ENCODE measurements at places on chromosomes 2 and 18.

GRCh38 chr2:205889114-205889513 is 196.9 kb downstream of the INO80D start:
- DNase-seq, result no peak

GRCh38 chr2:160388464-160389263 is 104.9 kb downstream of the RBMS1 start:
- DNase-seq, result no peak

DNA sequence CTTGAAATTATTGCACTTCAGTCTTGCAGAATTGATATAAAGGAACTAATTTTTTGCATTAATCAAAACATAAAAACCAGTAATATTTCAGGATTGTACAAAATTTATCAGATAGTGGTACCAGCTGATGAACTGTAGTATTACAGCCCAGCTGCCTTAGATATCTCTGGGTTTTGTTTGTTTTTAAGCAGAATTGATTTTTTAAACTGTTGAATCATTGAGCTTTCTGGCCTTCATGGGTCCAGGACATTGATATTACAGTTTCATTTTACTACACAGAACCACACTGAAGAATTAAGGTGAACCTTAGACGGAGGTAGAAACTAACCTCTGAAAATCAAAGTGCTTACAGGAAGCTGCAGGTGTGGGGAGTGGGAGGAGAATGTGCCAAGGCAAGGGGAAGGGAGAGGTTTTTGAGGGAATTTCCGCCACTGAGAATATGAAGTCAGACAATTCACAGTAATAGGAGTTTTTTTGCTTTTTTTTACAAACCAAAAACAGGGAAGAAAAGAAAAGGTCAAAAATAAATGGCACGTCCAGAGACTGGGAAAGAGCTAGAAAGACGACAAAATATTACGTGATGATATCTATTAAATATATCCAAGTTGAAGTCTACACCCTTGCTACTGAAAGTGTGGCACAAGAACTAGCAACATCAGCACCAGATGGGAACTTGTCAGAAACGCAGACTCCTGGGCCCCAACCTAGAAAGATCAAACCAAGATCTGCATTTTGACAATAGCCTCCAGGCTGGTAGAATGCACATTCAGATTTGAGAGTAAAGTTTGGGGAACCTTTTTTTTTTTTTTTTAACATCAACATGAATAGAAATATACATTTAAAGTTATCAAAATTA is 40.8 kb upstream of the SPAG16 start:
- no peak for DNase-seq

DNA sequence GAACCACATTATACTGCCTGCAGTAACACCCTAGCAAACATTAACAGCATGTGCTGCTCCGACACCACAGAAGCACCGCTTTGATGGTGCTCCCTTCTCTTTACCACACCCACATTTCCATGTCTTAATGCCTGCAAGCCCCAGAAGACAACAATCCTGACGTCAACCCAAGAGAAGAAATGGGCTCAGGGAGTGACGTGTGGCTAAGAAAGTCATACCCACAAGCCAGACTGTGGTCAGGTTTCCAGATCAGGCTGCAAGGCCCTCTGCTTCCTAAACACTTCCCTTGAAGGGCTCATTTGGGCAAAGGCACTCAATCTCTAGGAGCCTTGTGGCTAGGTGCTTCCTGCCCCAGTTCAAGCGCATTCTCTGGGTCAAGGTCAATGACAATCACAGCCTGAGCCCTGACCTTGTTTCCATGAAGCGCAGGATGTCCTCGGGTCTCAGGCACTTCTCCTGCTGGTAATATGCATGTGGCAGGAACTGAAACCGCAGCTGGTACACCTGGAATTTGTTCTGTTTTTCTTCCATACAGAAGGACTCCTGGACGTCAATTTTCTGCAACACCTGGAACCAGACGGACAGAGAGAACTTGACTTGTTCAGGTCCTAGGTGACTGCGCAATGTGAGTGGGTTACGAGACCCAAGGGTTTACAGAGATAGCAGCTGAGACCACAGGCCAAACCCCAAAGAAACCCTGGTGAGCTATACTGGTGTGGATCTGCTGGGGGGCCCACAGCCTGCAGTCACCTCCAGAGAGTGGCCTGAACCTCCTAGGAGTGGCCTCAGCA is 67.2 kb downstream of the POLR1A start:
- no peak for DNase-seq

GRCh38 chr2:68250196-68250595 is 2.1 kb downstream of the PPP3R1 start:
- no peak for DNase-seq

- DNase-seq, result no peak
Measured at GRCh38 chr18:49166327-49166726, 215.6 kb upstream of the SMAD7 start.

GRCh38 chr2:223052548-223053483 is 826 bp downstream of the KCNE4 start:
- DNase-seq, result no peak

GRCh38 chr2:45699032-45699658 is 47.7 kb downstream of the PRKCE start:
- no peak for DNase-seq

DNA sequence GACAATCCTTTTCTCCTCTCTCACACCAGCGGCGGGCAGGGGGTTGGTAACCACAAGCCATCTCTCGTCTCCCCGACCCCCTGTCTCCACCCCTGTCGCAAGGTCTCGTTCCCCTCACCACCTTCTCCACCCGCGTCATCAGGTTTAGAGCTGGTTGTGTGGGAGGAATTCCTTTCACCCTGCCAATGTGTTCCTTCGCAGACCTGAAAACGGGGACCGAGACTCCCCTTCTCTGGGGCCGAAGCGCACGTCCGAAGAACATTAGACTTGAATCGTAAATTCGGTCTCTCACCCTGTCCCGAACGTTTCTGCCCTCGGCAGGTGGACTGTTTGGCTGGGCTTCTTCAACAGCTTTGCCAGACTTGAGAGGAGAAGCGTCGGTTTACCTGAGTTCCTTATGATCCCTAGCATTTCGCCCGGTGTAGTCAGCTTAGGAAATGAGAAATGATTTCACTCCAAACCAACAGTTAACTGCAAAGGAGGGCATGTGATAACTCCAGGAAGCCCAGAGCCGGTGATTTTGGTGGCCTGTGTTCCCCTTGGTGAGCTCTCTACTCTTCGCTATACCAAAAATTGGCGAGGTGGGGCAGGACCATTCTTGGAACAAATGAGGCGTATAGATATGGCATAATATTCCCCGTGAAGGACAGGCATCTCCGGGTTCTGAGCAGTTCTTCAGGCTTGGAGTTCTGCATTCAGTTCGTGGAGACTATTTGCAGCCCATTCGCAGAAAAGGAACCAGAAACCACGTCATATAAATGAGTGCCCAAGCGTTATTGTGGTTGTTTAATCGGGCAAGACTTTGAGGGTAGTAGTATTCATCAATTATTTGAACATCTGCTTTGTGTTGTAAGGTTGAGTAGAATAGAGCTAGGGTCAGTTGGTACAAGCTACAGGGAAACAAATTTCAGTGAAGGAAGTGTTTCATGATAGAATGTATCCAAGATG is 694 bp downstream of the CFAP36 start:
- peak; percentile 52 for DNase-seq

DNA sequence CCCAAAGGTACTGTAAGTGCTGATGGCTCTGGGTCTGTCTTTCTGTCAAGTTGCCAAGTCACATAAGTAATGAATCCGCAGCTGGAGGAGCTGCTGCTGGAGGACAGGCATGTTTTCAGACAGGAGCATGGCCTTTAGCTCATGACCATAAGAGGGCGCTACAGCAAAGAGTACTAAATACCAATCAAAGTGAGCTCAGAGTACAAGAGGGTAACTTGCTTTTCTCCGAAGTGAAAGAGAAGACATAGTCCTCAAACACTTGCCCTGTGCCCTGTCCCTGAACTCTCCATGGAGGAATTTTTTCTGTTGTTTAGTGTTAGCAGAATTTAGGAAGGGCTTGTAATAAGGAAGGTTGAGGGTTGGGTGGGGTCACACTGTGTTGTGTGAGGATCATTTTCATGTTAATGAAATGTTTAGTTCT is 58.0 kb upstream of the EML6 start:
- no peak for DNase-seq

DNA sequence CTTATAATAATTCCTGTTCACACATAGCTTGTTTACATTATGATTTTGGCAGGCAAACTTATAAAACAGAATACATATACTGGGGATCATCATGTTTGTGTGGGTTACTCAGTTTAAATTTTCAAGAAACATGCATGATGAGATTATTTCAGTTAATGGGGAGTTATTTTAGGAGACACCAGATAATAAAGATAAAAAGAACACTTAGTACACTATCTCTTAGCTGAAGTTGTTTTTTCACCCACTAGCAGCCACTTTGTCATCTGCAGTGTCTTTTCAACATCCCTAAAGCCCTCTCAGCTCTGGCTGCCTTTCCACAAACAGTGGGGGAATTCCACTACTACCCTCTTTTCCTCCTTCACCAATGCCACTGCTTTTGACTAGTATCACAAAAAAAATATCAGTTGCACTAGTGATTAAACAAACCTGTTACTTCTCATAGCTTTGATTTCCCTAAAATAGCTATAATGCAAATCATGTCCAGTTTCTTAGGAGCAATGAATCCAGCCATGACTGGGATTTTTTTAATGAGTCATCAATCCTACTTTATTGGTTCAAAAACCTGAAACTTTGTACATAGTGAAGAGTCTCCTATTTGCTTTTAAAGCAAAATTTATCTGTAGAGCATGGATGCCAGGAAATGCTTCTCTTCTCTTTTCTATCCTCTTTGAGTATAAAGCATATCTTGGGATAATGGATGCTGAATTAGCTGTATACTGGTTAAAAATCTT is 156.7 kb upstream of the TFPI start:
- DNase-seq, result no peak

Data from spinal cord (tissue), 10 donors.